ENCODE measurements at places on chromosomes 6 and 20.

GRCh38 chr6:54493138-54493537, 184.9 kb downstream of the TINAG start:
- DNase-seq: no peak

GRCh38 chr6:49913636-49914375, 47.5 kb upstream of the CRISP1 start:
- no peak for DNase-seq

DNA sequence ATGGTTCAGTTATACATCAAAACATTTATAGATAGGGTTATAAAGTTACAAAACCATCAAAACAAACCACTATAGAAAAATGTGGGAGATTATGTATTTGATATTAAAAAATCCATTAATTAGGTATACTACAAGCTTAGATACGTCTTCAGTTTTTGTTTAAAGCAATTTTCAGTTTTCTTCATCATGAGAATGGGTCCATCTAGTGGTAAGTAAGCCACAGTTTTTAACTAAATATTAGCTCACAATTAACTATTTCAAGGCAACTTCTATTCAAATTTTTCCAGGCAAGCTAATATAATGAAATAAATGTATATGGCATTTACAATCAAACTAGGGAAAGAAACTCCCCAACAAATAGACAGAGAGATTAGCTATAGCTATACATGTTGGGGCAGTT, 44.4 kb downstream of the RNGTT start:
- no peak for DNase-seq

DNA sequence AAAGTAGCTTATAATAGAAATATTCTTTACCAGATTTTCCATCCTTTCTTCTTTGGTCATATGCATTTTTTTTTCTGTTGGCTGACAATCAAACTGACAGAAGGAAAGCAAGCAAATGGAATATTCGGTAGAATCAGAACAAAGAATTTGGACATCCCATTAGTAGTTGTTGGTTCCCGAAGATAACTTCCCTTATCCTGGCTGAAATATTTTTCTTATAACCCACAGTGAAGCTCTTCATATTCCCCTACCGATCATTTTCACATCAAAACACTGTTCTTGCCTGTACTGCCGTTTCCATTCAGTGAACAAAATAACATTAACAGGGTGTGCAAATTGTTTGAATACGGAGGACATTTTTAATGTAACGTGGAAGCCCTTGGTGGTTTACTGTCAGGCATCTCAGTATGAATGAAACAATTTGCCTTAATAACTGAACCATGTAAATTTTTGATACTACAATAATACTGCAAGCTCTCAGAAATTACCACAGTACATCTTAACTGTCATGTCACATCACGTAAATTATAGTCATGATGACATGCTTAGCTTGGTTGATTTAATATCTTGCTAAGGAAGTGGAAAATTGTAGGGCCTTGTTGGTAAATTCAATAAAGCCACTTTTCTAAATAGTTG, 311.5 kb downstream of the LAMA2 start:
- DNase-seq: no peak

DNA sequence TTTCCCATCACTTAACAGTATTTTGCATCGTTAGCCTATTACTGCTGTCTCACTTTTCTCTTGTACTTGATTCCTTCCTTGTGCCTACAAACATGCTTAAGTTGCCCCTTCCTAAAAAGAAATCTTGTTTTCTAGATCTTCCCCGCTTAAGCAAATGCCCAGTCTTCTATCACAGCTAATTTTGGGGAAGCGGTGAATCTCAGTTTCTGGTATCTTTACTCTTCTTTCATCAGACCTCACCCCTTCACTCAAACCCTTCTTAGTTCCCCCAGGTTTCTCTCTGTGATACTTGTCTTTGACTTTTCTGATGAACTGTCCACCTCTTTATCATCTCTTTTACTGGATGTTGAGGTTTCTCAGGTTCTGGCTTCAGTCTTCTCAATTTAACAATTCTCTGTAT, 14.2 kb downstream of the VAPB start:
- DNase-seq: no peak

DNA sequence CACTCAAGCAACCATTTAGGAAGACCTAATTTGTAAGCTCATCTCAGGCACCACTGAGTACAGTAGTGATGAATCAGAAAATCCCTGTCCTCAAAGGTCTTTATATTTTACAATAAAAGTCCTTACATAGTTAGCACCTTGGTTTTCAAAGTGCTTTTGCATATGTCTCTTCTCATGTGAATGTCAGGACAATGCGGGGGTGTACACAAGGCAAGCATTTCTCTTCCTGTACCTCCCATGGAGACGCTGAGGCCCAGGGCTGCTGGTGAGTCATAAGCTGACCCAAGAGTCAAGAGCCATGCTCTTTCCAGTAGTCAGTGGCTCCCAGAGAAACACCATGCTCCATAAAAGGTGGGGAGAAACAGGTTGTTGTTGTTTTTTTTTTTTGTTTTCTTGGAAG, 174.0 kb downstream of the GJA10 start:
- DNase-seq: no peak

DNA sequence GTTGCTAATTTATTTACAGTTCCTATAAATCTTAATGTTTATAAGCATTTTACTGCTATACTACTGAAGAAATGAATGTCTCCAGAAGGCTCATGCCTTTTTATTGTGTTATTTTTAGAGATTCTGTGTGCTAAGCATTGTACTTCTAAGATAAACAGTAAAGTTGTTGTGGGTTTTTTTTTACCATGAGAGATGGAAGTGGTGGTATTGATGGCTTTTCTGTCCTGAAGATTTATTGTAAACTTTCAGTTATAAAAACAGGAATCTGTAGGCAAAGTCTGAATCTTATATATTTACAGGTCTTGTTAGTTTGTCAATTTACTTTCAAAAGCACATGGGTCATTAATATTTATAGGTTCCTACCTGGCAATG, 246.9 kb downstream of the TMEM242 start:
- no peak for DNase-seq

DNA sequence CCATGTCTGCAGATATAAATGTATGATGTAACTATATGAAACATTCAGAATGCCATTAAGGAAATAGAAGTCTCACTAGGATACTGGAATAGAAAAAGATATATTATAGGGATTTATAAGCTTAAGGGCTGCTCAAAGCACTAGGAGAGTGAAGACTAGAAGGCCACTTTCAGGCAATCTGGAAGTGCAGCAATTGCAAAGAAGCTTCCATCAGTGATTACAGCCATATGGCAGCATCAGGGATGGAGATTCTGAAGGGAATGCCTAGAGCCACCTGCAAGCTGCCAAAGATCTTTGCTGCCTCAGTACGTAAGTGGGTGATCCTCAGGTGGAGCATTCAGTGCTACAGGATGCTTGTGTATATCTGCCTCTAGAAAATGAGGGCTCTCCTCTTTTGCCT, 796.2 kb upstream of the EPHA7 start:
- DNase-seq: no peak

DNA sequence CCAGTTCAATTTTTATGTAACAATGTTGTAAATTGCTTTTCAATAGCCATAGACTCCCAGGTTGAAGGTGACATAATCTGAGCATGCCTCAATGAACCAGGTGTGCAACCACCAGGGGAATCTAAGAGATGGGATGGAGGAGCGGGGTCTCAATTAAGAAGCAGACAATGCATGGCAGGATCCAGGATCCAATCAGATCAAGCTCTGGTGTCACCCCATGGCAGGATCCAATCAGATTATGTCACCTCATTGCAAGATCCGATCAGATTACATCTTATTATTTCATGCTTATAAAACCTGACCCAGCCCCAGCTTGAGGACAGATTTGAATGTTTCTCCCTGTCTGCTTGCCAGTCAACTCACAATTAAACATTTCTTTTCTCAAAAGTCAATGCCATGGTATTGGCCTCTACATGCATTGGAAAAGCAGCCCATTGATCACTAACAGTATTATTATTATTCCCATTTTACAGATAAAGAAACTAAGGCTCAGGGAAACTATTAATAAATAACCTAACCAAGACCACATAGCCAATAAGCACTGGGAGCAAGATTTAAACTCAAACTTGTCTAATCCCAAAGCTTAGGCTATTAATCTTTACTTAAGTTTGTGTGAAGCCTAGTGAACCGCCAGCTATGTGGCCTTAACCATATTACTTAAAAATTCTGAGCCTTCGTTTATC, 14.3 kb upstream of the SIRT5 start:
- no peak for DNase-seq

GRCh38 chr6:29696147-29697125, 15.5 kb upstream of the ZFP57 start:
- DNase-seq: no peak

GRCh38 chr6:37381579-37381978, 27.8 kb downstream of the RNF8 start:
- DNase-seq: peak; percentile 2

GRCh38 chr6:38937839-38938613, 110.6 kb upstream of the GLP1R start:
- DNase-seq: no peak

- DNase-seq: no peak
Measured at GRCh38 chr6:13827032-13827431, 12.7 kb upstream of the MCUR1 start.

- DNase-seq: no peak
Measured at GRCh38 chr6:160069050-160069454, 52.6 kb upstream of the SLC22A1 start.

DNA sequence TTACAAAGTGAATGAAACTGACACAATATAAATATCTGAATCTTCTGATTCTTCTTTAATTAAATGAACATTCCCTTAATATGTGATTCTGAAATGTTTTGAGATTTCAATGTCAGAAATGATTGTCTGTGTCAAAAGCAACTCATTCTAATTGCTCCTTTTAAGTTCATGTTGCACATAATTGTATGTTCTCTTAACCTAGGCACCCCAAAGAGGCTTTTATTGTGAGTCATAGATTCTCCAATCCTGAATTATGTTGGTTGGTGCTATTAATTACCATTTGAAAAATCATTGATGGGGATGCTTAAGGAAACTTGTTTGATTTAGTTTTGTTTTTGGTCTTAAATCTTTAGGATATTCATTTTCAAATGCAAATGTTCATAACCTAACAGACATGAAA, 829.7 kb upstream of the CITED2 start:
- DNase-seq: no peak

DNA sequence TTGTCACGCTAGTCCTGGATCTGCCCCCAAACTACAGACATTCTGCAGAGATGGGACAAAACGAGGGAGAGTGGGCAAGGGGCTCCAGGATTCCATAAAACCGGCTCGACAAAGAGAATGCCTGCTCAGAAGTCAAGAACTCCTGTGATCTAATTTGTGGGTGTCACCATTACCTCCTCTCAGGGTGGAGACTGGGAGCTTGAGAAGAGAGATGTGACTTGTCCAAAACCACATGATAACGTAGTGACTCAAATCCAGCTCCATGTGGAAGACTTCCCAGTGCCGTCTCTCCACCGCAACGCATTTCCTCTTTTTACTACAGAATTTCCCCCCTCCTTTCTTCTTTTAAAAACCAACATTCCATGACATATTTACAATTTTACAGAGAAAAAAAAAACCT, 44.3 kb downstream of the TRERF1 start:
- DNase-seq: no peak

- no peak for DNase-seq
Measured at GRCh38 chr20:63741354-63741675, 1.7 kb downstream of the SLC2A4RG start.

DNA sequence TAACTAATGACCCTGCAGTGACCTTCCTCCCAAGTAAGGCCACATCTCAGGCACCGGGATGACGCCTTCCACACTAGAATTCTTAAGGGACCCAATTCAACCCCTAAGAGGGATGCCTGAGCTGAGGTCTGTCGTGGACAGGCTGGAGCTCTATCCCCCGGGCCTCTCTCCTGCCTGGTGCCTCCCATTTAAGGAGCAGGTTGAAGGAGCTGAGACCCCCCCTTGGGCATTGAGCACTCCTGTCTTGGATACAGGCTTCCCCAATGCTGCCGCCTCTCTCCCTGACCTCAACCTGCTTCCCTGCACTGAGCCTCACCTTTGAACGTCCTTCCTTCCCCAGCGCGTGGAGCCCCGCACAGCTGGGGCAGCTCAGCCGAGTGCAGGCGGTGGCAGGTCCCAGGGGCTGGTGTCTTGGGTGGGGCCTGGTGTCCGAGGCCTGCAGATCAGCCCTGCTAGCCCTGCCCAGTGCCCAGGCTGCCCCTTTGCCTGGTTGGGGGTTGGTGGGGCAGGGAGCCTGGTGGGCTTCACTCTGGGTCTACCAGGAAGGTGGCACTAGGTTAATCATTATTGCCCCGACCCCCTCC, 19.9 kb upstream of the BHLHE23 start:
- no peak for DNase-seq

- DNase-seq: no peak
Measured at GRCh38 chr20:9071976-9072726, 3.3 kb downstream of the PLCB4 start.

DNA sequence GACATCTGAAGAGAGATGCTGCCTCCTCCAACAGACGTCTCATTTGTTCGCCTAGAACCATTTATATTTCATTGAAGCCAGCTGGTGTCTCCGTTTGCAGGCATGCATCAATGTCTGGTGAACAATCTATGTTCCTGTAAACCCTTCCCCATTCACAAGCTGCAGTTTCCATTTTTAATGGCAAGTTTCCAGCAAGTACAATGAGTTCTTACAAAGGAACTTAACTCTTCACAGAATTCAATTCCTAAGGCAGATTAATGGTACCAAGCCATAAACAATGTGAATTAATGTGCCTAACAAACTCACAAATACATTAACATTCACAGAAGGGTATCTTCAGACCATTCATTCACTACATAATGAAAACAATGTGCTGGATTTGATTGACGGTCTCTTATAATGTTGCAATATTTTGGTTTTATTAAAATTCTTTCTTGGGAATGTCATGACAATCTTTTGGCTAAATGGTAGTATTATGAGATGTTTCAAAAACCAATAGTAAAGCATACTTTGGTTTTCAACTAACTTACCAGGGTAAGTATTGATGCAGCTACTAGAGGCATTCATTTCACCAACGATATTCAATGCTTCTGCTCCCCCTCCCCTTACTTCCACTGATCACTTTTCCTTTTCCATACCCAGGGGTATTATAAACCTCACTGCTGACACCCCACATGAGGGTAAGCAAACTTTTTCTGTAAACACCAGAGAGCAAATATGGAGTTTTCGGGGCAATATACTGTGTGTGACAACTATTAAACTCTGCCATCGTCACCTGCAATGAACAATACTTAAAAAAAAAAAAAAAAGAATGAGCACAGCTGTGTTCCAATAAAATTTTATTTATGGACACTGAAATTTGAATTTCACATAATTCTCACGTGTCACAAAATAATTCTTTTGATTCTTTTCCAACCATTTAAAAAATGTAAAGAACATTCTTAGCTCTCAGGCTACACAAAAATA, 4.2 kb downstream of the AKIRIN2 start:
- no peak for DNase-seq
